ENCODE measurements at places on chromosomes 16 and 17.

- DNase-seq: no peak
These were observed 43.4 kb downstream of the MYOCD start for GRCh38 chr17:12709063-12709462.

DNA sequence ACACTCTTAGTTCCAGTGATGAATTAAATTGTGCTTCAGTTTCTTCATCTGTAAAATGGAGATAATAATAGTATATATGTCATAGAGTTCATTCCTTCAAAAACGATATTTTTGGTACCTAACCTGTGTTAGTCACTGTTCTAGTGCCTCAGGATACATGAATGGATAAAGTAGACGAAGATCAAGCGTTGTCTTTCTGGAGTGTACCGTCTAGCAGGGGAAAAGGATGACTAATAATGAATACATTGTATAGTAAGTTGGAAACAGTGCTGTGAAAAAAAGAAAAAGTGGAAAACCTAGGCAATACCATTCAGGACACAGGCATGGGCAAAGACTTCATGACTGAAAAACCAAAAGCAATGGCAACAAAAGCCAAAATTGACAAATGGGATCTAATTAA is 8.6 kb downstream of the KRT10 start:
- DNase-seq: no peak

DNA sequence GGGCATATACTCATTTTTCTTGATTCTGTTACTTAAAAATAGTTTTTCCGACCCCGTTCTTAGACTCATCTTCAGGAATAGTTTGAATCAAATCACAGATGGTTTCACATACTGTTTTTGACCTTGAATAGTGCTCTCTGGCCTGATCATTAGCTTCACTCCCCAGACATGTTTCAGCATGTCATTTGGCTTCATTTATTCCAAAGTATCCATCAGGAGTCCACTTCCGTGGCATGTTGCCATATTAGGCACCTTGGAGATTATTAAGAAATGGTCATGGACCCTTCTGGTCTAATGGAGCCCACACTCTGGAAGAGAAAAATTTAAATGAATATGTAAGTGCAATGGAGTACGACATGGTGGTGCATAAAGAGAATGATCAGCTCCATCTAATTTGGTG is 222.3 kb downstream of the FTO start:
- DNase-seq: no peak

GRCh38 chr17:51869387-51869786 is 289.1 kb downstream of the CA10 start:
- no peak for DNase-seq

All from vagina (tissue), 2 donors.